ENCODE measurements at places on chromosomes 11 and 22. TPM values are rescaled to one million over a fixed set of nuclear protein-coding genes. Genes with fewer than 3 reads are reported as not detected.

DNA sequence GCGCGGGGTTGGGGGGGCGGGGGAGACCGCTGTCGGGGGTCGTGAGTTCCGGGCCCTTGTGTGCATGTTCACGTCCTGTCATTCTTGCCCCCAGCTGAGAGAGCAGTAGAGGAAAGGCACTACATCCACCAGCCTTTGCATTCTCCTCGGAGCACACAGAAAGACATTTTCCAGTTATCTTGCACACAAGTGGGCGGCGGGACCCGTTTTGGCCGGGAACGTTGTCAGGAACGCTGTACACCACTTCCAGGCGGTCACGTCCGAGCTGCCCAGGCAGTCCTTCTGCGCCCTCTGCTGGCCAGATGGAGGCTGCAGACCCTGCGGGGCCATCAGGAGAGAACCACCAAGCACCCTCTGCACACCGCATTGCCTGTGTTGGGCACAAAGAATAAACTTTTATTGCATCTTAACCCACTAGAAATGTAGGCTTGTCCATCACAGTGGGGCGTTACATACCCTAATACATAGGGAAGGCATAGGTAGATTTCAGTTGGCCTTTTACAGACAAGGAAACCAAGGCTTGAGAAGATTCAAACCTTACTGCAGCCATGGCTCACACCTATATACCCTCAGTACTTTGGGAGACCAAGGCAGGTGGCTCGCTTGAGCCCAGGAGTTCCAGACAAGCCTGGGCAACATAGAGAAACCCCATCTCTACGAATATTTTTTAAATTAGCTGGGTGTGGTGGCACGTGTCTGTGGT lies 2.8 kb upstream of the CDKN1C start:
- no peaks in the 10 kb centered on the region for H3K4me1 ChIP-seq
- DNase-seq: peak; percentile 93
- no peak overlapping the region for H3K27ac ChIP-seq
- no peaks in the 10 kb centered on the region for H3K27me3 ChIP-seq
- no peaks in the 10 kb centered on the region for H3K36me3 ChIP-seq

- H3K4me1 ChIP-seq: peaks cover 5% of the 10 kb centered on the region
- H3K4me3 ChIP-seq: peak overlapping the region; percentile 46
- no peaks in the 10 kb centered on the region for H3K27me3 ChIP-seq
- no peaks in the 10 kb centered on the region for H3K36me3 ChIP-seq
Measured at GRCh38 chr11:58726737-58727414, 4.9 kb downstream of the GLYAT start.

- H3K27ac ChIP-seq: no peak overlapping the region
- H3K36me3 ChIP-seq: no peaks in the 10 kb centered on the region
- H3K4me3 ChIP-seq: no peak overlapping the region
- no peak for DNase-seq
- H3K4me1 ChIP-seq: peaks cover 16% of the 10 kb centered on the region
- no peaks in the 10 kb centered on the region for H3K27me3 ChIP-seq
Measured at GRCh38 chr11:47259232-47259977, 1.6 kb downstream of the NR1H3 start.

DNA sequence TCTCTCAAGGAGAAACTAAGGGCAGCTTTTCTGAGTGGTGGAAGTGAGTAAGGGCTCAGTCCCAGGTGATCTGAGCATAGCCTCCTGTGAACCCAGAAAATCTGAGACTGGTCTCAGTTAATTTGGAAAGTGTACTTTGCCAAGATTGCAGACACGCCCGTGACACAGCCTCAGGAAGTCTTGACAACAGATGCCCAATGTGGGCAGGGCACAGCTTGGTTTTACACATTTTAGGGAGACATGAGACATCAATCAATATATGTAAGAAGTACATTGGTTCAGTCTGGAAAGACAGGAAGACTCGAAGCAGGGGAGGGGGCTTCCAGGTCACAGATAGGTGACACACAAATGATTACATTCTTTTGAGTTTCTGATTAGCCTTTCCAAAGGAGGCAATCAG lies 13.5 kb upstream of the CRY2 start:
- no peak for DNase-seq
- no peak overlapping the region for H3K4me3 ChIP-seq
- no peaks in the 10 kb centered on the region for H3K27me3 ChIP-seq

RAB39A gene
- 2.8 TPM for total RNA-seq

BRSK2 gene
- 1.2 TPM for total RNA-seq

RHOD gene
- 20.9 TPM for total RNA-seq

OR52A1 gene
- total RNA-seq: not detected

KRTAP5-9 gene
- 0.66 TPM for total RNA-seq

POTEH gene
- total RNA-seq: not detected

SLC16A8 gene
- 0.31 TPM for total RNA-seq

CDHR5 gene
- 7.0 TPM for total RNA-seq

NXPE4 gene
- total RNA-seq: 0.63 TPM

OR52H1 gene
- 0.57 TPM for total RNA-seq
